ENCODE measurements at places on chromosomes 12 and 14.

DNA sequence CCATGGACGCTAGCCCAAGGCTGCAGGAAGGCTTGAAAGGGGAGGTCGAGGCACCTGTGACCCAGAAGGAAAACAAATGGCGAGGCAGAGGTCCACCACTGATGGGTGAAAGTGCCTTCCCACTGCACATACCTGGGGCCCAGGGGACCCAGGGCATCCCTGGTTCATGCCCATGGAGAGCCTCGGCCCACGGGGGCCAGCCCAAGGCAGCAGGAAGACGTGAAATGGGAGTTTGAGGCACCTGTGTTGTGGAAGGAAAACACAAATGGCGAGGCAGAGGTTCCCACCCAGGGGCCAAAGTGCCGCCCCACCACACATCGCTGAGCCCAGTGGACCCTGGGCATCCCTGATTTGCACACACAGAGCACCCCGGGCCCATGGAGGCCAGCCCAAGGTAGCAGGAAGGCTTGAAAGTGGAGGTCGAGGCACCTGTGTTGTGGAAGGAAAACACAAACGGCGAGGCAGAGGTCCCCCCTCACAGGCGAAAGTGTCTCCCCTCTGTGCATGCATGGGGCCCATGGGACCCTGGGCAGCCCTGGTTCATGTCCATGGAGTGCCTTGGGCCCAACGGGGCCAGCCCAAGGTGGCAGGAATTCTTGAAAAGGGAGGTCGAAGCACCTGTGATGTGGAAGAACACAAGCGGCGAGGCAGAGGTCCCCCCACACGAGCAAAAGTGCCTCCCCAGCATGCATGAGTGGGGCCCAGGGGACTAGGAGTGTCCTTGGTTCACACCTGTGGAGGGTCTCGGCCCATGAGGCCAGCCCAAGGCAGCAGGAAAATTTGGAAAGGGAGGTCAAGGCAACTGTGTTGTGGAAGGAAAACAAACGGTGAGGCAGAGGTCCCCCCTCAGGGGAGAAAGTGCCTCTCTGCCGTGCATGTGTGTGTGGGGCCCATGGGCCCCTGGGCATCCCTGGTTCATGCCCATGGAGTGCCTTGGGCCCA, 383.3 kb downstream of the ALG10 start:
- no peak for DNase-seq

DNA sequence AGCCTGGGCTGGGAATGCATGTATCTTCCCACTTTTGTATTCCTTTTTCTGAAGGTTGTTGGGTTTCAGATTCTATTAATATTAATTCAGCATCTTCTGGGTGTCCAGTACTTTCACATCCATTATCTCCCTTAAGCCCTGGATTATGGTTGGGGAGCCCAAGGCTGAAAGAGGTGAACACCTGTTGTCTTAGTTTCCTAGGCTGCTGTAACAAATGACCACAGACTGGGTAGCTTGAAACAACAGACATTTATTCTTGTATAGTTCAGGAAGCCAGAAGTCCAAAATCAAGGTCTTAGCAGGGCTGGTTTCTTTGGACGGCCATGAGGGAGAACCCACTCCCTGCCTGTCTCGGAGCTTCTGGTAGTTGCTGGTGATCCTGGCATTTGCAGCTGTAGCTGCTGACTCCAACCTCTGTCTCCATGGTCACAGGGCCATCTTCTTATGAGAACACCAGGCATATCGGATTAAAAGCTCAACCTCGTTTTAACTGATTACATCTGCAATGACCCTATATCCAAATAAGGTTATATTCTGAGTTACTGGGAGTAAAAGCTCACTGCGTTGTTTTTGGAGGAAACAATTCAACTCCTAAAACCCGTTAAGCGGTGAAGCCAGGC, 68.2 kb upstream of the CLMN start:
- DNase-seq = no peak

GRCh38 chr12:105164068-105164467, 56.5 kb downstream of the WASHC4 start:
- no peak for DNase-seq

DNA sequence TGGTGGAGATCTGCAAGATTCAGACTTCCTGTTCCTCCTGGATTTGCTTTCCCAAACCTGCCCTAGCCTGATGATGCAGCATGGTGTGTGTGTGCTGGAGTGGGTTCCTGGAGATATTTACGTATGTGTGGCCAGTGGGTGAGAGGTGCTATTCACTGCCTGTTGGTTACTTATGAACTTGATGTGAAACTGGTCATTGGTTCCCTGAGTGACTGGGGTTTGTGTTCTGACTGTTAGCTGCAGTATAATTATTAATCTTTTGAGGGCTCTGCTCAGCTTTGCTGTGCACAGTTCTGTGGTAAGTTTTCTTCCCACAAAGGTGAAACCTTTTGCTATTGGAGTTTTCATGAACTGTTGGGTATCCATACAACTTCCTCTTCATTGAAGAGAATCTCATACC, 541.8 kb upstream of the FBXO33 start:
- no peak for DNase-seq

DNA sequence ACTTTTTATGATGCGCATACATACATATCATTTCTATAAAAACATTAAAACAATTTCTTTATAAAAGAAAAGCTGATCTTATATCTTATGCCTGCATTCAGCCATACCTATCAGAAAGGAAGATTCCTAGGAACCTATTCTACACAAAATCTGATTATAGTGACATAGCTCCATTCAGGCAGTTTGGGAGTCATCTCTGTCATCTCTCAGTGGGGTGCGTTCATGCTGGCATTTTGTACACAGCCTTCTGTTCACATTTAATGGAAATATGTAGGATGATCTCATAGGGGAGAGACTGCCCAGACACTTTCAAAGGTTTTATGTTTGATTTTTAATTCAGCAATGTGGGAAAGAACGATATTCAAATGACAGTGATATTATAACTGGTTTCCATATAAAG, 52.9 kb downstream of the ATL1 start:
- no peak for DNase-seq

GRCh38 chr12:56877195-56878009, 56.8 kb downstream of the SDR9C7 start:
- DNase-seq = no peak

DNA sequence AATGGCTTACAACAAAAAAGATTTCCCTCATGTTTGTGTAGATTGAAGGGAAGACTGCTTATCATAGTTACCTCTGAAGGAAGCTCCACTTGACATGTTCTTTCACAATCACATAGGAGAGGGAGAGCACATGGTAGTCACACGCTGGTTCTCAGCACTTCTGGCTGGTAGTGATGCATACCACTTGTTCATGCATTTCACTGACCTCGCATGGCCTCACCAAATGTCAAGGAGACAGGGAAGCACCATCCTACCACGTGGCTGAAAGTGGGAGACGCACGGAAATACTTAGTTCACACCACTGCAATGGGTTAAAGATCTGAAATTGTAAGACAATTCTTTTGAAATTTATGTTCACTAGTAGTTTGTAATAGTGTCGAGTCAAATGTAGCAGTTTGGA, 74.0 kb downstream of the PDE3A start:
- no peak for DNase-seq

- no peak for DNase-seq
These were observed 118.9 kb downstream of the PTCSC3 start for GRCh38 chr14:36057452-36058116.

- peak; percentile 92 for DNase-seq
These were observed 132.5 kb downstream of the GPR135 start for GRCh38 chr14:59332727-59333126.

DNA sequence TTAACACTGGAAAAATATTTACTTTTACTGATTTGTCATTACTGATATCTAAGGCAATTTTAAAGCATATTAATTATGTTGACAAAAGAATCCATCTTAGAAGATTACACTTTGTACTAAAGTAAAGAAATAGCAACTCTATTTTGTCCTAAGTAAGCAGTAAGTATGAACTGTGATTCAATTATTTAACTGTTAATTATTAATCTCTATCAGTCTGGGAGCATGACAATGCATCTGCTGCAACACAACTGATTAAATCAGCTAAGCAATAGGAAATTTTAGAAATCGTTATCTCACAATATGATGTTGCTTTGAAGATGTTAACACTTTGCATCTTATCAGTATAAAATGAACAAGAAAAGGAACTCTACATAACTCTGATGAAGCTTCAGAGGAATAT, 172.3 kb downstream of the DPY19L2 start:
- DNase-seq = no peak

DNA sequence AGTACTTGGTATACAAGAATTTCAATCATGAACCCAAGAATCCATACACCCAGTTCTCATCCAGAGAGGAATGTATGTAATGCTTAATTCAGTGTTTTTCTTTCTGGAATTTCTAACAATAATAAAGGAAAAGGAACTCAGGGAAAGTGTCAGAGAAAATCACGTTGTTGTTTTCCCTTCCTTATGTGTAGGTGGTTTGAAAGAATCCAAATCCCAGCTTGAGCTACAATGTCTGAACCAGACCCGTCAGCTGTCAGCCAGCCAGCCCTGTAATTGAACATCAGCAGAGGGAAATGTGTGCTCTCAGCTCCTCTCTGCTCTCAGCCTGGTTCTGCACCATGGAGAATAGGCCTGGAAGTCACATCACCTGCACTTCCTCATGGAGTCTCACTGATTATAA, 126.5 kb downstream of the TMEM30B start:
- no peak for DNase-seq

- no peak for DNase-seq
These were observed 274.9 kb upstream of the DIO3 start for GRCh38 chr14:101286271-101287018.

- DNase-seq = no peak
These were observed 56.1 kb upstream of the FBRSL1 start for GRCh38 chr12:132433641-132434395.

- DNase-seq = no peak
These were observed 4.6 kb downstream of the MARCHF9 start for GRCh38 chr12:57759360-57759980.

GRCh38 chr14:33432407-33433023, 493.8 kb downstream of the NPAS3 start:
- DNase-seq = peak; percentile 56

- peak; percentile 67 for DNase-seq
These were observed 177.9 kb downstream of the RBM19 start for GRCh38 chr12:113788020-113788856.

GRCh38 chr12:42010257-42010656, 134.4 kb downstream of the GXYLT1 start:
- DNase-seq = no peak

- DNase-seq = peak; percentile 93
These were observed 136.1 kb upstream of the MAX start for GRCh38 chr14:65238456-65238855.

DNA sequence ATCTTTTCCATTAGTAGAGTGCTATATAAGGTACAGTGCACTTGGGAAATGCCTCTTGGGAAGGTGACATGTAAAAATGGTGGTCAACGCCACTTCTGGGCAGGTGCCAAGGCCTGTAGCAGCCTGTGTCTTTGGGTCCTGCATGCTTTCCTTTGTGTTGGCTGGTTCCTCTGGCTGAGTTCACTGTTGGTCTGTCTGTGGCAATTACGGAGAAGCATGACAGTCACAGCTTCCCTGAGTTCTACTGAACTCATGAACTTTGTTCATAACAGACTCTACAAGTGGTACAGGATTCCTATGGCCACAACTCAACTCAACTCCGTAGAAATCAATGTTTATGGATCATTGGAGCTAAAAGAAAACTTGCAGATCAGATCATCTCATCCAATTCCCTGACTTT, 98.0 kb downstream of the CACNA1C start:
- DNase-seq = no peak

GRCh38 chr12:104083769-104084475, 19.6 kb downstream of the HCFC2 start:
- DNase-seq = no peak

- peak; percentile 30 for DNase-seq
These were observed 102.5 kb upstream of the PRICKLE1 start for GRCh38 chr12:42691991-42692557.

GRCh38 chr14:91269076-91269991, 24.8 kb upstream of the GPR68 start:
- peak; percentile 29 for DNase-seq

GRCh38 chr14:83044001-83044400, 1510.3 kb upstream of the SEL1L start:
- DNase-seq = no peak

DNA sequence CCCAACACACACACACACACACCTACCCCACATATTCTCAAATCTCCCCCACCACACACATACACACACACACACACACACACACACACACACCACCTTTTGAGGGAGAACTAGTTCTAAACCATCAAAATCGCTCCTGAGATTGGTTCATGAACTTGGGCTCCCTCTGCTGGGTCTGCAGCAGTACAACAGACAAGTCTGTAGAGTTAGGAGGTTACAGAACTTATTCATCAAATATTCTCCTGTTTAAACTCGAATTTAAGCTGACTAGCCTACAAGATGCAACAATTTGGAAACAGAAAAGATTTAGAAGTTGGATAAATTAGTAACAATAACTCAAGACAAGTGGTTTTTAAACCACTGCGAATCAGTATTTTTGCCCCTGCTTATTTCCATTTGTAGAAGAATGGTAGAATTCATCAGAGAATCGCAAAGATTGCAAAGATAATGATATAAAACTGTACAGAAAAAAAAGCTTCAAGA, 136.4 kb upstream of the USP15 start:
- peak; percentile 57 for DNase-seq

DNA sequence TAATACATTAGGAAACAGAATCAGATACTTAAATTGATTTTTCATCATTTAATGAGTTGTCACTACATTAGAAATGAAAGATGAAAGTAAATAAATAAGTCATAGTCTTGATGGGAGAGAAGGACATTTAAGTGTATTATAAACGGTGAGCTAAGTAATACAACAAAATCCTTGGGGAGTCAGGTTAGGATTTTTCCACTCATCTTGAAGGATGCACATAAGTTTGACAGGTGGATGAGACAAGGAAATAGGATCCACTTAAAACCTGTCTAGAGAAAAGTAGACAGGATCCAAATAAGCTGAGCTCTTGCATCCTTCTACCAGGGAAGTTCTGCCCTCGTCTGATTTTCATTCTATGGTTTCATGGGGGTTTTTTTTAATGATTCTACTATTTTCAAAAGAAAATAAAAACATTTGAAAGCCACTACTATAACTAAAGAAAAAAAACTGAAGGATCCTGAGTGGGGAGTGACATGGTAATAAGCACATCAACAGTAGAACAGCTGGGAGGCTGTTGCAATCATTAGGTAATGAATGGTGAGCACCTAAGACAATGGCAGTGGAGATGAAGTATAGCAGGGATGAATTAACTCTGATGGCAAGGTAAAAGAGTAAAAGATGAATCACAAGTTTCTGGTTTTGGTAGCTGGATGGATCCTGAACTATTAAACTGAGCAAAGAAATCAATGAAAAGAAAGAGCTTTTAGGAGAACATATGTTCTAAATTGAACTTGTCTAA, 17.0 kb downstream of the CEP128 start:
- no peak for DNase-seq

DNA sequence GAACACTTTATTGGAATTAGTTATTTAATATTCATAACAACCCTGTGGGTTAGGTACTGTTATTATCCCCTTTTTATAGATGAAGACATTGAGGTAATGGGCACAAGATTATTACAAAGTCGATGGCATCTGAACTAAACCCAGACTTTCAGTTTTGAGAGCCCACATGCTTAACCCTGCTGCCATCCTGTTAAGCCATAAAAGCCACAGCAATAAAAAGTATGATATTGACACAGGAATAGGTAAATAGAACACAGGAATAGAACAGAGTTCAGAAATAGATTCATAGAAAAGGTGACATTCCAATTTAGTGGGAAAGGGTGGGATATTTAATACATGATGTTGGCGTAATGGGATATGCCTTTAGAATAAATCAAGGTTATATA, 119.8 kb downstream of the SLC38A1 start:
- no peak for DNase-seq

Data from fibroblast of the aortic adventitia (primary cell).